ENCODE measurements at places on chromosomes 7 and 10.

DNA sequence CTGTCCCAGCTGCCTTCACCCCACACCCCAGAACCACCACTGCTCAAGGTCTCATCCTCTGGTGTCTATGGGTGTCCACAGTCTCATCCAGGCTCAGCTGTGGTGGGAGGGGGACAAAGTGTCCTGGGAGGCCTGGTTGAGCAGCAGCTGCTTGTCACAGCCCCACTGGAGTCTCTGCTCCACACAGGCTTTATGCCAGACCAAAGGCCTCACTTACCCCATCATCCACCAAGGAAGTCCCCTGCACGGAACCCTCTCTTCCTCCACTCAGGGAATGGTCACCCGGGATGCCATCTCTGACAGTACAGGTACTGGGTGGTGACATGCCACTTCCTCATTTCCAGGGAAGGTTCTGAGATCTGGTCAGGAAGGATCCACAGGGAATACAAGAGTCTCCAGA, 925.4 kb upstream of the ZNF722 start:
- no peak for DNase-seq

DNA sequence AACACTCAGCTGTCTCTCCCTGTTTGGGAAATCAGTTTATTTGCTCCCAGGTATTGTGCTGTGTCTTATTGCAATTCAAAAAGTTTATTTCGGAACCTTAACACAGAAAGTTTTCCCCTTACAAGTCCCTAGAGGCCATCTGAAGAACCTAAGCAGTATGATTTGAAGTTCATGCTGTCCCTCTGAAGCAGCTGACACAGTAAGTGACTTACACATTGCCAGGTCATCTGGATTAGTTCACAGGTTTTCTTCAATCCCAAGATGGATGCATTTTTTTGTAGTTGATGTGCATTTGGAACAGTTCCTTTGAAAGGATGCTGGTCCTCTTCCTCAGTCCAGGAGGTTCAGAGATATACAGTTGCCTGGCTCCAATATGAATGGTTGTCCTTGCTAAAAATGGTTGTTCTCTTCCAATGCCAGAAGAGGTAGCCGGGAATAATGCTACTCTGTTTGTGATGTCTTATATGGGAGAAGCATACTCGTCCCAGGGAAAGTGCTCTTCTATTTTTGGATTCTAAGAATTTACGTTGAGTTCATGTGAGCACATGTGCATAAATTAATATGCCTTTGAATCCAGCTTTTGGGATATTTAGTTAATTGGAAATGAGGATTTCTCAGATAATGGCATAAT, 183.5 kb upstream of the PHYHIPL start:
- DNase-seq: no peak

DNA sequence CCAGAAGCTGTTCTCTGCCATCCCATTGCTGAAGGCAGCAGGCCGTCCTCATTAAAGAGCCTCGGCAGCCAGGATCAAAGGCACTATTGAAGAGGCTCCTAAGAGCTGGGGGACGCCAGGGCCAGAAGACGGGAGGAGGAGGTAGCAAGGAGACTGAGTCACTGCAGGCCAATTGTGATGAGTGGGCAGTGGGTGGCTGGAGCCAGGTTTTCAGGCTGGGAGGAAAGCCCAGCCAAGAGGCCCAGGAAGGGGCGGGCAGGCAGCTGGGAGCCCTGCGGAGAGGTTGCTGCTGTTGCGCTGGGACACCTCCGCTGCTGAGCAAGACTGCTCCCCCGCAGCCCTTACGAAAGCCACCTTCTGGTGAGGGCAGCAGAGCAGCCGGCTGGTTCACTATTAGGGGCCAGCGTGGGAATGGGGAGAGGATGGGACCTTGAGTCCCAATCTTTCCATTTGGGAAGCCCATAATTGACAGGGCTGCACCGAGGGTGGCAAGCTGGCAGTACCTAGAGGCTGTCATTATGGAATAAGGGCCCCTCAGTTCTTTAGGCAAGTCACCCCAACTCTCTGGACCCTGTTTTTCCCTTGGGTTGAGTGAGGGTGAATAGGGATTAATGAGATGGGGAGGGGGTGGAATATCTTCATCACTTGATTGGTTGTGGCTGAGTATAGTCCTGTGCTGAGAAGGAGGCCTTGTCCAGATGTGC, 48.4 kb downstream of the UNC5B start:
- DNase-seq: no peak

DNA sequence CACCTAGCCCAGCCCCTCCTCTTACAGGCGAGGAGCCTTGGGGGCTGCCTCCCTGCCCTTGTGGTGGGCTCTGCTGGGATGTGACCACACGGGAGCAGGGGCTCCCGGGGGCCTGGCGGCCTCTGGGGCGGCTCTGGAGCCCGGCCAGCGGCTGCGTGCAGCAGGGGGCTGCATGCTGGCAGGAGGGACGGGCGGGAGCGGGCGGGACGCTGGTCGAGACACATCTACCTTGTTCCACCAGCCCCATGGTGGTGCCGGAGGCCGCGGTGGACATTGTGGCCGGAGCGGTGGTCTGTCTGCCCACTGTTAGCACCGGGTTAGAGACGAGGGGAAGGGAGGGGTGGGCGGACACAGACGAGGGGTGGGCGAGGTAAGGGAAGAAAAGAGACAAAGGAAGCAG, 38.6 kb downstream of the YKT6 start:
- DNase-seq: no peak

DNA sequence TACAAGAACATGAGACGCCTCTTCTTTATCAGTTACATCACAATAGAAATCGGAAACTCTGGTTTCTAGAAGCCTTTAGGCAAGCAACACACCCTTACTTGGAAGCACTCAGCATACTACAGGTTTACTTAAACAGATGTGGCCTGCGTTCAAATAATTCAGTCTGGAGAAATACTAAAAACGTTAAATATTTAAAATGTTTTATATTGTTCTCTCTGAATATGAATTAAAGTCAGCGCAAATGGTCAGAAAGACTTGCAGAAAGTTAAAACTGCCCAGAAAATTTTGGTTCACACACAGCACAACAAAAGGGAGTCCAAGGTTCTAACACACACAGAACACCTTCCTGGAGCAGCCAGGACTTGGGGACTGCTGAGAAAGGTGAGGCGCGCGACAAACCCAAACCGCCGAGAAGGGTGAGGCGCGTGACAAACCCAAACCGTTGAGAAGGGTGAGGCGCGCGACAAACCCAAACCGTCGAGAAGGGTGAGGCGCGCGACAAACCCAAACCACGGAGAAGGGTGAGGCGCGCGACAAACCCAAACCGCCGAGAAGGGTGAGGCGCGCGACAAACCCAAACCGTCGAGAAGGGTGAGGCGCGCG, 25.8 kb downstream of the ESYT2 start:
- no peak for DNase-seq
